Fibroblast of lung (primary cell): ENCODE measurements at places on chromosomes 12 and 14. TPM values are rescaled to one million over a fixed set of nuclear protein-coding genes. Genes with fewer than 3 reads are reported as not detected.

The FOXN4 gene
- not detected in 2 replicates for total RNA-seq

The MDGA2 gene
- not detected in 2 replicates for total RNA-seq

DNA sequence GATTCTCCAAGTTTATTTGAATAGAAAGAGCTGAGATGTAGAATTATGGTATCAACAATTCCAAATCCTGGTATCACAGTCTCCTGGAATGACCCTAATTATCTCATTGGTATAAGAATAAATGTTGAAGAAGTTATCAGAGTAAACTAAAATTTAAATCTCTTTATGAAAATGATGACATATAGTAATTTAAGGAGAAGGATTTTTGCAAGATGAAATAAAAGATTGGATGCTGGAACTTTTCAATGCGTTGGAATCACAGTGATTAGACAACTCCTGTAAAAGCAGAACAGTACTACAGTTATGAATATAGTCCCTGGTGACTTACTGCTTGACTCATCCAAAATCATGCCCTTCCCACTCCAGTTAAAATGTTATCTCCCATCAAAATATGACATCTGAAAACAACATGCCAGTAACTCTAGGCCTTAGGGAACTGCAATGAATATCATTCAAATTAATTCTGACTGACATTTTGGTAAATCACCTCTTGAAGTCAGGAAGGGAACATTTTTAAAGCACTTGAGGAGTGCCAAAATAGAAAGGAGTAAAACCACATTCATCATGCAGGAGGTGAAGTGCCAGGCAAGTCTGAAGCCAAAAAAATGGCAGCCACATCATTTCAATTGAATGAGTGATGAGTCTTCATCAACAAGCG, 197.8 kb upstream of the PRKD1 start:
- no peaks in the 10 kb centered on the region for H3K4me1 ChIP-seq
- no peak overlapping the region for H3K4me3 ChIP-seq
- H3K27ac ChIP-seq: no peak overlapping the region
- DNase-seq: peak; percentile 9

DNA sequence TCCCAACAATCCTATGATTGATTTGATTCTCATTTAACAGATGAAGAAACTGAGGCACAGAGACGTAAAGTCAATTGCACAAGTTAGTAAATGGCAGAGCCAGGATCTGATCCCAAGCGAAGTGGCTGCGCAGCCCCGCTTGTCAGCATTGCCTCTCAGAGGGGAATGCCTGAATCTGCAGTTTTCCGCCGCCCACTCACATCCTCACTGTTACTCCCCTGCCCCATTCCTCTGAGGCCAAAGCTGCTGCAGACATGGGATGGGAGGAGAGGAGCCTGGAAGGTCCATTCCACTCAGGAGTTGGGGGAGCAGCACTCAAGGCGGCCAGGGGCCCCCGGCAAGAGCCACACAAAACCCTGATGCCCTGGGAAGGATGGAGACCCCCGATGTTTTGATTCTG, 1.0 kb downstream of the NRIP2 start:
- no peak overlapping the region for H3K4me3 ChIP-seq
- no peaks in the 10 kb centered on the region for H3K36me3 ChIP-seq
- H3K4me1 ChIP-seq: no peaks in the 10 kb centered on the region
- no peak overlapping the region for H3K27ac ChIP-seq
- peak; percentile 32 for DNase-seq
